ENCODE measurements at places on chromosomes 6 and 20.

- peak; percentile 73 for DNase-seq
These were observed 80.7 kb upstream of the CCN6 start for GRCh38 chr6:111973118-111973761.

GRCh38 chr6:142802124-142802523 is 142.9 kb downstream of the HIVEP2 start:
- DNase-seq: no peak

- DNase-seq: no peak
These were observed 153.0 kb downstream of the NKAIN2 start for GRCh38 chr6:123956492-123957139.

GRCh38 chr20:15200147-15200565 is 862.7 kb upstream of the FLRT3 start:
- DNase-seq: no peak

DNA sequence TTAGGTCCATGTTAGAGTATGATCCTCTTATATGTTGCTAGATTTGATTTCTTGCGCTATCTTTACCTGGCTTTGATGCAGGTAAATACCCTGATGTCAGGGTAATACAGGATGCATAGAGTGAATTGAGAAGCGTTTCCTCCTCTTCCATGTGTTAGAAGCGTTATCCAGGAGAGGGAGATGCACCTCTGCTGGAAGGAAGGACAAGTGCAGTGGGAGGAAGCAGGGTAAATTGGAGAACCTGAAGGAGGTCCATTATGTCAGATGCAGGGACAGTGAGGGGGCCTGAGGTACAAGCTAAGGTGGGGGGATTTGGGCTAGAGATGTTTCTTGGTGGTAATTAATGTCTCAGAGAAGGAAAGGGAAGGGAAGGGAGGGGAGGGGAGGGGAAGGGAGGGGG is 7.7 kb downstream of the SHLD1 start:
- DNase-seq: no peak

DNA sequence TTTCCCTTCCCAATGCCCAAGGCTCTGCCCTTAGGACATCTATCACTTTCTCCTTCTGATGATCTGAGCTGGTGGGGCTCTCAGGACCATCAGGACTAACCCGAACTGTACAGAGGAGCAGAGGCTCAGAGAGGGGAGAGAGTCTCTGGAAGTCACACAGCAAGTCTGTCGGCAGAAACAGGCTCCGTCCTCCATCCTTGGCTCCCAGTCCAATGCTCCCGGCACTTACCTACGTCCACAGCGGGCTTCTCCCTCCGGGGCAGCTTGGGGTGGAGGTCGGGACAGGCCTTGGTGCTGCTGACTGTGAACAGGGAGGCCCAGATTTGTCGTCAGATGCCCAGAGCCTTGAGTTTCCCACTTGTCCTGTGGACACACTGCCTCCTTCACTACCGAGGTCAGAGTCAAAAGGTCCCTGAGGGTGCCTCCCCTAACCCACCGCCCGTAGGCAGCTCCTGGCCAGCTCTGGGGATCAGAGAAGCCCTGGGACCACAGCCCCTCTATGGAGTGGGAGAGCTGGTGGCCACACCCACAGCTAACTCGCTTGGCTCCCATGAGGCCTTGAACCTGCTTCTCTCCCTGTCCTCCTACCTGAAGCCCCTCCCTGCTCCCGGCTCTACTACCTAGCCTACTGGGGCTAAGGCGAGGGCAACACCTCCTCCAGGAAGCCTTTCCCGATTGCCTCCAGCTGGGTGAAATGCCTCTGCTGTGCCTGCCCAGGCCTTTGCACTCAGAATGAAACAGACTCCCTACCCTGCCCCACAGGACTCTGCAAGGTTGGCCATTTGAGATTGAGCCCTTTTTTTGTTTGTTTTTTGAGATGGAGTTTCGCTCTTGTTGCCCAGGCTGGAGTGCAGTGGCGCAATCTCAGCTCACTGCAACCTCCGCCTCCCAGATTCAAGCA is 22.6 kb downstream of the VSTM2L start:
- DNase-seq: no peak

GRCh38 chr6:94213226-94213625 is 793.9 kb upstream of the EPHA7 start:
- no peak for DNase-seq

DNA sequence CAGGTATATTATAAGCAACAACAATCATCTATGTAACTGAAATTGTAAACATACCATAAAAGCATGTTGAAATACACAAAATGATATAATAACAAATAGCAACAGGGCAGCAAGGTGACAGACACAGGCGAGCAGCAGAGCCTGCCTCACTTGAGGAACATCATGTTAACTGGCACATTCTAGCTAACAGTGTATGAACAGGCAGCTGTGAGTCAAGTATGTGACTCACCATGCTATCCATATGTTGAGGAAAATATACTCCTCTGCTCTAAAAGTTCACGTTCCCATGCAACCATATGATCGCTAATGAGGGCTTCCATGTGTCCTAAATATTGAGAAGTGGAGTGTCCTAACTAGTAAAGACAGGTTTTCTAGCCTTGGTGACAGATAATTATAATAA is 18.4 kb downstream of the SERAC1 start:
- no peak for DNase-seq

DNA sequence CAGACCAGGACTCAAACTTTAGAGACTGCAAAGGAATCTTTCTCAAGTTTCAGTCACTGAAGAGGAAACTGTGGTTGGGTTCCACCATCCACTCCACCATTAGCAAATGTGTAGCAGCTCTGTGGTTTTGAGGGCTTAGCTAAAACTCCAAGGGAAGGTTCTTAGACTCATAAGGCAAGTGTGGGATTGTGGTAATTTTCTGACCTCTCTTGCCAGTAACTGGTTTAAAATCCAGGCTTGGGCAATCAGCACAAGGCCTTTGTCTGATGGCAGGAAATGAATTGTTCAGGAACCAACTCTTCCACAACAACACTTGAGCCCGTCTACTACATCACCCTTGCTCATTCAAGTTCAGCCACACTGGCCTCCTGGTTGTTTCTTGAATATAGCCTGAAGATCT is 68.6 kb upstream of the FBXL4 start:
- DNase-seq: no peak

DNA sequence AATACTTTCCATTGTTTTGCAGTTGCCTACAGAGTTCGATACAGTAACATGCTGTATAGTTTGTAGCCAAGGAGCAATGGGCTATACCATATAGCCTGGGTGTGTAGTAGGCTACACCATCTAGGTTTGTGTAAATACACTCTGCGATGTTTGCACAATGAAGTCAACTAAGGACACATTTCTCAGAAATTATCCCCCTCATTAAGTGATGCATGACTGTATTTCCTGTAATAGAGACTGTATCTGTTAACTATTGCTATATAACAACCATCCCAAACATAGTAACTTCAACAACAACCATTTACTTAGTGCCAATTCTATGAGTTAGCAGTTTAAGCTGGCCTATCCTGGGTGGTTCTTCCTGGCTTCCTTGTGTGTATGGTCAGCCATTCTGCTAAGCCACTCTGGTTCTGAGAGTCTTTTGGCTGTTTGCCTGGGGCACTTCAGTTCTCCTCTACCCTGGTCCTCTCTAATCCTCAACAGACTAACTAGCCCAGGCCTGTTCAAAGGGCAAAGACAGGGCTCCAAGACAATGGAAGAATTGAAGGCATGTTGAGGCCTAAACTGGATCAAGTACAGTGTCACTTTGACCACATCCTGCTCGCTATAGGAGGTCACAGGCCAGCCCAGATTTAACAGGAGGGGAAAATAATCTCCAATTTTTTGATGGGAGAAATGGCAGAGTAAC is 124.0 kb downstream of the PLCB1 start:
- DNase-seq: no peak

DNA sequence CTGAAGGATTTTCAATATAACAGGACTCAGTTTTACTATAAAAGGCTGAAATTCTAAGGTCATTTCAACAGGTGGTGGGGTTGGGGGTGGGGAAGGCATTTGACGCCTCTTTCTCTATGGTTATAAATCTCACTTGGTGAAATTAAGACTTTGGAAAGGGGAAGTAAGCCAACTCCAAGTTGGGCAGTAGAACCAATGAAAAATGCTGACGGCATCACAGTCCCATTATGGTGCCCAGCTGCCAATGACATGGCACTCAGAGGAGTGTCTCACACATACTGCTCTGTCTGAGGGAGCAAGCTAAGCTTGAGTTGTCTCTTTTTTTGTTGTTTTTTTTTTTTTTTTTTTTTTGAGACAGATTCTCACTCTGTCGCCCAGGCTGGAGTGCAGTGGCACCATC is 4.7 kb downstream of the SLC16A10 start:
- no peak for DNase-seq
